ENCODE measurements at places on chromosomes 2 and 18. TPM values are rescaled to one million over a fixed set of nuclear protein-coding genes. Genes with fewer than 3 reads are reported as not detected.

- DNase-seq = no peak
Observed at GRCh38 chr2:101204400-101205115, 48.1 kb upstream of the CNOT11 start.

GRCh38 chr2:55225481-55226020, 6.5 kb downstream of the CLHC1 start:
- no peak for DNase-seq

DNA sequence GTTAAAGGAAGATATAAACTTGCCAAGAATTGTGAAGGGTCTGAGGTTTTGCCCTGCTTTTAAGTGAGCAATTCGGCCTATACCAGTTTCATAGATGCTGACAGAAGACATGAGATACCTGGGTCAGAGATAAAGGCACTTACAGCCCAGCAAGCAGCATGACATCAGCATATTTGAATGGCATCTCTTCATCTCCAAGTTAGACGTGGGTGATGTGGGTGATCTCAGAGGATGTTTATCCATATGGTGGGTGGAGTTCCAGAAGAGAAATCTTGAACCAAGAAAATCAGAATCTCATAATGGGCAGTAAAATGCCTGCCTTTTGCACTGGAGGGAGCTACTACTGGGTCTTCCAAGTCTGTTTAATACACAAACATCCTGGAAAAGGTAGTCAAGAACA, 44.7 kb downstream of the GYPC start:
- no peak for DNase-seq

DNA sequence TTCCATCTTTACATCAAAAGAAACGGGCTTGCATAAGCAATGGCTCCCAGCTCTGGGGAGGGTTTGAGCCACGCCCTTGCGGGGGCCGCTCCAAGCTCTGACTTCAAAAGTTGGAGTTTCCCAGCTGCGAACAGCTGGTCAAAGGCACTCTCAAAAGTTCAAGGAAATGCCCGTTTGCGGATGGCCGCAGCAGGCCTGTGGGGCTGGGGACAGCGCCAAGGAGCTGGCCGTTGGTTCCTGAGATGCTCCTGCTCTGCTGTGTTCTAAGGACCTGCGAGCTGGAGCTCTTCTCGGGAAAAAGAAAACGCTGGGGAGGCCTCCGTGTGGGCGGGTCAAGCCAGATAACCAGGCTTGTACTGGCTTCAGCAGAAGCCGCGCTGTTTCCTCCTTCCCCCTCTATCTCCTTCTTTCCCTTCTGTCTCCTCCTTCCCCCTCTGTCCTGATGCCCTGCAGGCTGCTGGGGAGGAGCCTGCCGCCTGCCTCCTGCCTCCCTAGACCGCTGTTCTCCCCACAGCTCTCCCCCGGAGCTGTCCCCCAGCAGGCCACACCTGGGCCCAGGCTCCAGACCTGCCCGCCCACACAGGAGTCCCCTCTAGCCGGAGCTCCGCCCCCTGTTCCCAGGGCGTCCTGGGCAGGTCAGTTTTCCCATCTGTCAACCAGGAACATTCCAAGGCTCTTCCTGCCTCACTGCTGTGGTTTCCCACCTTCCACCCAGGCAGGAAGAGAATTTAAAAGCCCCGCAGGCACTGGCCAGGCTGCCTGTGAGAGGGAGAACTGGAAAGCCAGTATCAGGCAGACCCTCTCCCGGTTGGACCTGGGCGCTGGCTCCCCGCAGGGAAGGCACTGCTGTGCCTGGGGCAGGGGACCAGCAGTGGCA, 14.1 kb downstream of the KLF11 start:
- DNase-seq = no peak

GRCh38 chr18:48879008-48879431, 71.7 kb downstream of the SMAD7 start:
- DNase-seq = peak; percentile 81

DNA sequence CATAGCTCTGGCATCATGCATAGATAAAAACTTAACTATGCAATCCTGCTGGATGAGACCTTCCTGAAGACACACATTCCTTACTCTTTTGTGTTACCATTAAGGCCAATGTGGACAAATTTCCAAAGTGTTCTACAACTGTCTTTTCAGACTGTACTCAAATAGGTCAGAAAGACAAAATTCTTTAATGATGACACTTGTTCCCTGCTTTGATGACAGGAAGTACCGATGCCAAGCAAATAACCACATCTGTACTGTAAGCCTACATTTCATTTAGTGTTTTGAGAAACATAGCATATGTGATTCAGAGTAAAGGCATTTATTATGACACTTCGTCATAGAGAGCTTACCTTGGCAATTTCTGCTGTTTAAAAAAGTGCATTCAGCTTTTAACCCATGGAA, 55.0 kb downstream of the PMAIP1 start:
- no peak for DNase-seq

PSMA8 gene
- total RNA-seq = not detected

C1QL2 gene
- total RNA-seq = not detected

C2orf72 gene
- 1.5 TPM for total RNA-seq

NETO1 gene
- total RNA-seq = not detected

FOSL2 gene
- total RNA-seq = 123 TPM
